ENCODE measurements at places on chromosomes 7 and 10. TPM values are rescaled to one million over a fixed set of nuclear protein-coding genes. Genes with fewer than 3 reads are reported as not detected.

- no peak overlapping the region for H3K27ac ChIP-seq
- H3K36me3 ChIP-seq = no peaks in the 10 kb centered on the region
- DNase-seq = no peak
- H3K4me1 ChIP-seq = no peaks in the 10 kb centered on the region
- H3K4me3 ChIP-seq = no peak overlapping the region
These were observed 47.7 kb upstream of the MGAM2 start for GRCh38 chr7:142063551-142064442.

DNA sequence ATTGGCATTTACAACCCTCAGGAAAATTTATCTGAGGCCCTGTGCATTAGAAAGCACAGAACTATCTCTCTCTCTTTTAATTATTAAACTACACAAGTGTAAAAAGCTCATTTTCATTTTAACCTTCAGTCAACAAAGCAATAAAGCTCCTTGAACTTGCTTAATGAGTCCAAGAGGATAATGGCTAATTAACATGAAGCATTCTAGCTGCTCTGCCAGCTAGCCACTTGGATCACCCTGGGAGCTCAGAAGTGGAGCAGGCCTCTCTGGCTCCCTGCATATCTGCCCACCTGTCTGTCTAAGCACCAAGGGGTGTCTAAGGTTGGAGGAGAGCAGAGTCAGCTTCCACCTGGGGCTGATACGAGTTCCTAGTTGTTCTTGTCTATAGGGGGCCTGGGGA is 56.0 kb upstream of the SLC35G1 start:
- H3K27me3 ChIP-seq = peaks cover 6% of the 10 kb centered on the region
- no peak overlapping the region for H3K4me3 ChIP-seq
- H3K36me3 ChIP-seq = peaks cover 2% of the 10 kb centered on the region
- no peak overlapping the region for H3K27ac ChIP-seq
- H3K4me1 ChIP-seq = no peaks in the 10 kb centered on the region

XRCC2 gene
- 19.3 TPM for total RNA-seq

DNA sequence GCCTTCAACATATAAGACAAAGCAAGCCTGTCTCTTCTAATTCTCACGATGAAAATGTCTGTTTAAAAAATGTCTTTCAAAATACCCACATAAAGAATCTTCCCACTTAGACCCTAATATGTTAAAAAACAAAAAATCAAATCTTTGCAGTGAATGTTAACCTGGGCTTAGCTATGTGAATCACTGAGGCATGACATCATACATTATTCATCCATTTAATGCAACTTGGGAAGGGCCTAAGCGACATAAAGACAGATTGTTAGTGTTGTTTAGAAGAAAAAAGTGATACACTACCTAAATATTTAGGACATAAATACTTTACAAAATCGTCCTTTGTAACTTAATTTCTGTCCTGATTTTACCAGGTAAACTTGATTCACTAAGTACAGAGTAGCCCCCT is 648.5 kb upstream of the NRP1 start:
- H3K36me3 ChIP-seq = no peaks in the 10 kb centered on the region
- H3K4me1 ChIP-seq = no peaks in the 10 kb centered on the region
- no peaks in the 10 kb centered on the region for H3K27me3 ChIP-seq

- no peak overlapping the region for H3K4me3 ChIP-seq
- H3K27me3 ChIP-seq = no peaks in the 10 kb centered on the region
- H3K36me3 ChIP-seq = no peaks in the 10 kb centered on the region
- H3K27ac ChIP-seq = no peak overlapping the region
- DNase-seq = no peak
These were observed 152.0 kb downstream of the HDAC9 start for GRCh38 chr7:18647582-18647981.

DNA sequence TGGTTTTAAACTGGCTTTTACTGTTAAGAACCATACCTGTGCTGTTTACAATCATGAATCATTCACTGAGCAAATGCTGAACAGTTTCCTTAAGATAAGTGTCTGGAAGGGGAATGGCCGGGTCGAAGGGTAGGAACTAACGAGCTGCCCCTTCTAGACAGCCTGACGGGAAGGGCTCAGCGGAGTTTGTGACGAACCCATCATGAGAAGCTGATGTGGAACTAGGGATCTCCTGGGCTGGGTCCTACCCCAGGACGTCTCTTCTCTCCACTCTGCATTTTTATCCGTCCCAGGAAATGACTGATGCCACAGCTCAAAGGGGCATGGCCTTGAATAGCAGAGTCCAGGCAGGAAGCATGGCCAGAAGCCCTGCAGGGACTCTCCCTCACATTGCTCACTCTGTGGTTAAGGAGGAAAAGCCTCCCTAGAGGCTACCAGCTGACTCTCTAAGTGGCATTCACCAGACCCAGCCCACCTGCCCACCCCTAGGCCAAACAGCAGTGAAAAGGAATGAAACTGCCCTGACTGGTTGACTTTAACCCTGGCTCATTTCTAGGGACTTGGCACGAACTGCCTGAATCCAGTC is 112.0 kb downstream of the PFKFB3 start:
- peaks cover 7% of the 10 kb centered on the region for H3K36me3 ChIP-seq
- DNase-seq = no peak
- H3K27ac ChIP-seq = no peak overlapping the region

DNA sequence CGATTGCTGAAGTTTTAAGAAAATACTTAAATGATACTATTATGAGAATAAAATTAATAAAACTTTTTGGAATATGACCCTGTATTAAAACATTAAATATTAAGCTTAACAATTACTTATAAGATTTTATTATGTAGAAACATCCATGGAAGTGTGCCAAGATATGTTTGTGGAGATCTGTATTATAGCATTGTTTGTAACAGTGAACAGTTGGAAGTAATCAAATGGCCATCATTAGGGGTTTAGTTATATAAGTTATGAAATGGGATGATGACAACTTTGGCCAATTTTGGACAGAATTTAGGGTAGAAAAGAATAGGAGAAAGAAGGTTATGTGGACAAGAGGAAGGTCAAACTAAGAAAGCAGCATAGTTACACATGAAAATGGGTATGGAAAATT is 88.0 kb downstream of the AKAP9 start:
- peaks cover 33% of the 10 kb centered on the region for H3K36me3 ChIP-seq
- H3K4me1 ChIP-seq = no peaks in the 10 kb centered on the region
- no peak for DNase-seq

PNLIPRP2 gene
- not detected for total RNA-seq

GRCh38 chr10:17146892-17147291 is 17.3 kb upstream of the CUBN start:
- no peaks in the 10 kb centered on the region for H3K36me3 ChIP-seq
- H3K4me3 ChIP-seq = no peak overlapping the region
- no peak overlapping the region for H3K27ac ChIP-seq
- peaks cover 25% of the 10 kb centered on the region for H3K4me1 ChIP-seq
- H3K27me3 ChIP-seq = no peaks in the 10 kb centered on the region
- DNase-seq = no peak

RET gene
- total RNA-seq = 0.19 TPM

PTF1A gene
- not detected for total RNA-seq

- no peak for DNase-seq
- no peak overlapping the region for H3K27ac ChIP-seq
- H3K4me1 ChIP-seq = peaks cover 6% of the 10 kb centered on the region
- H3K4me3 ChIP-seq = no peak overlapping the region
- no peaks in the 10 kb centered on the region for H3K36me3 ChIP-seq
These were observed 9.8 kb upstream of the FZD9 start for GRCh38 chr7:73423519-73424488.

DNA sequence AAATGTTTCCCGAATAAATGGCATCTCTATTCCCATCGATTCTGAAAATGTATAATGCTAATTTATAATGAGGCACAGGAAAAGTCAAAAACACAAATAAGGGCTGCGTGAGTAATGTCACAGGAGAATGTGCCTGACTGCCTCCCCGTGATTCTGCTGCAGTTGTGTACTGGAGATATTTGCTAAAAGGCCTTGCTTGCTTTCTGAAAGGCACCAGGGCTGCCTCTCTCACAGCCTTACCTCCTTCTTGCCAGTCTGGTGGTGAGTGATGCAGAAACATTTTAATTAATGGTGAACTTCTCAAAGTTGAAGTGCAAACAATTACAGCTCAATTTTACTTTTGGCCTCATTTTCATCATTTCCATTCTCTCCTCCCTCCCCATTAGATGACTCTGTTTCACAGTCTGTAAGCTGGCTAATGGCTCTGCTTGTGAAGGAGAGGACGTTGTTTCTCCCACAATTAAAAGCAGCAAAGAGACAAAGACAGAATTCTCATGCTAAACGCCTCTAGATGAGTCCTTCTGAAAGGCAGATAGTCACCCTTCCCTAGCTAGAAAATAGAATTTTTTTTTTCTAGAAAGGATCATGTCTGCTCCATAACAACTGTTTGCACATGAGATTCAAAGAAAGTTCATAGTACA is 377.6 kb downstream of the MDFIC start:
- DNase-seq = no peak
- no peaks in the 10 kb centered on the region for H3K4me1 ChIP-seq
- H3K4me3 ChIP-seq = no peak overlapping the region
- no peaks in the 10 kb centered on the region for H3K36me3 ChIP-seq
